ENCODE measurements at places on chromosomes 16 and 17.

DNA sequence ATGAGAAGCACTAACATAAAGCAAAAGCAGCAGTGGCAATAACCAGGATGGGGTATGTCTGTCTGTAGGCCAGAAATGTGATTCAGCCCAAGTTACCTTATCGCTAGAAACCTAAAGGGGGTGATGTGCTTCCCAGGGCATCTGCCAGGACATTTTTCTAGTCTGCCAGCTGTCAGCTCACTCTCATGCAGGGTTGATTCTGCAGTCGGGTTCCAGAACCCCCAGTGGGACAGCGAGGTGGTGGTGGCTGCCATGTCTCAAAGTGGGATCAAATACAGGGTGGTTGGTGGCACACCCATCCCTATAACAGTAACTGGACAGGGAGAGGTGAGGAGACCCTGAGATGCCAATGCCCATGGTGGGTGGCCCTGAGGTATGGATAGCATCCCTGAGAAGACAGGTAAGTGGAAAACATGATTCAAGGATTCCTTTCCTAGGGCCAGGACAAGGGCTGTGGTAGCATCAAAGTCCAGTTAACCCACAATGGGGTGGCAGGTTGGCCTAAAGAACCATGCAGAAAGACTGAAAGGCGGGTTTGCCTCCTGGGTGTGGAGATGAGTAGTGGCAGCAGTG is 84.3 kb downstream of the TNFRSF13B start:
- no peak for DNase-seq

- no peak for DNase-seq
Observed at GRCh38 chr16:87701505-87701921, 64.3 kb downstream of the KLHDC4 start.

GRCh38 chr16:76583466-76583865 is 306.3 kb downstream of the CNTNAP4 start:
- DNase-seq, result no peak

- DNase-seq, result no peak
Observed at GRCh38 chr17:1149869-1150268, 29.9 kb downstream of the ABR start.

DNA sequence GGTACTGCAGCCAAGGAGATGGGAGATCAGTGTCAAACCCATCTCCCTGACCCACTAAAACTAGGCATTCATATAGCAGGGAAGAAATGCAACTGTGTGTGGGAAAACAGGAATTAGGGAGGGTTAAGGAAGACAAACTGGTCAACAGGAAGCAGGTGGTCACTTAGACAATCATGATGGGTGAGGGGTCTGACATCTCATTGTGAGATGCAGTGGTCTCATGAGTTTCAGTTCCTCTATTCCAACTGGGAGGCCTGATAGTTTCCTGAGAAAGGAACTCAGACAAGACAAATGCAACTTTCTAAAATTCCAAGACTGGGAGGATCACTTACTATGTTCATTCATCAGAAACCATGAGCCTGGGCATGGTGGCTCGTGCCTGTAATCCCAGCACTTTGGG is 361.4 kb upstream of the C16orf82 start:
- DNase-seq, result no peak

DNA sequence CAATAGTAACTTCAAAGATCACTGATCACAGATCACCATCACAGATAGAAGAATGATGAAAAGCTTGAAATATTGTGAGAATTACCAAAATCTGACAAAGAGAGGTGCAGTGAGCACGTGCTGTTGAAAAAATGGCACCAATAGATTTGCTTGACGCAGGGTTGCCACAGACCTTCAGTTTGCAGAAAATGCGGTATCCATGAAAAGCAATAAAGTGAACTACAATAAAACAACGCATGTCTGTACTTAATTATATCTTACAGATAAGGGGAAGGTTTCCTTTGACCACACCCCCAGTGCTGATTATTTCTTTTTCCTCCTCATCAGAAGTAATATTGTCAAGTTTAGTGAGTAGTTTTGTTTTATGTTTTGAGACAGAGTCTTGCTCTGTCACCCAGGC is 21.1 kb upstream of the PYDC1 start:
- DNase-seq, result no peak

DNA sequence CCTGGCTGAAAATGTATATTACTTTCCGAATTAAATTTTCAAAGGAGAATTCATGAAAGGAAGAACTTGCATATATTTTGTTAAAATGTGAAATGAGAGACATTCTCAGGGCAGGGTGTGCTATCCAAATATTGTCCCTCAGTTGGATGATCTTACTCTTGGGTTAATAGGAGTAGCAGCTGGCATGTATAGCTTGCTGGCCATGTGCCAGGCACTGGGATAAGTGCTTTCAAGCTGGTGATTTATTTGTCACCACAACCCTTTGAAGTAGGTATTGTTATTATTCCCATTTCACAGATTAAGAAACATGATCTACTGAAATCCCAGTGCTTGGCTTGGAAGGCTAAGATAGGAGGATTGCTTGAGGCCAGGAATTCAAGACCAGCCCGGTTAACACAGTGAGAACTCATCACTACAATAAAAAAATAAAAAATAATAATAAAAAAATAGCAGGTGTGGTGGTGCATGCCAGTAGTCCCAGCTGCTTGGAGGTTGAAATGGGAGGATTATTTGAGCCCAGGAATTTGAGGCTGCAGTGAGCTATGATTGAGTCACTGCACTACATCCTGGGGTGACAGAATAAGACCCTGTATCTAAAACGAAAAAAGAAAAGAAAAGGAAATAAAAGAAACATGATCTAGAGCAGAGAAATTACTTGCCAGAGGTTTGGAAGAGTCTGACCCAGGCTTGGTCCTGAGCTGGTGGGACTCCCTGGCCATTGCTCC is 11.6 kb upstream of the MPHOSPH6 start:
- DNase-seq, result no peak

DNA sequence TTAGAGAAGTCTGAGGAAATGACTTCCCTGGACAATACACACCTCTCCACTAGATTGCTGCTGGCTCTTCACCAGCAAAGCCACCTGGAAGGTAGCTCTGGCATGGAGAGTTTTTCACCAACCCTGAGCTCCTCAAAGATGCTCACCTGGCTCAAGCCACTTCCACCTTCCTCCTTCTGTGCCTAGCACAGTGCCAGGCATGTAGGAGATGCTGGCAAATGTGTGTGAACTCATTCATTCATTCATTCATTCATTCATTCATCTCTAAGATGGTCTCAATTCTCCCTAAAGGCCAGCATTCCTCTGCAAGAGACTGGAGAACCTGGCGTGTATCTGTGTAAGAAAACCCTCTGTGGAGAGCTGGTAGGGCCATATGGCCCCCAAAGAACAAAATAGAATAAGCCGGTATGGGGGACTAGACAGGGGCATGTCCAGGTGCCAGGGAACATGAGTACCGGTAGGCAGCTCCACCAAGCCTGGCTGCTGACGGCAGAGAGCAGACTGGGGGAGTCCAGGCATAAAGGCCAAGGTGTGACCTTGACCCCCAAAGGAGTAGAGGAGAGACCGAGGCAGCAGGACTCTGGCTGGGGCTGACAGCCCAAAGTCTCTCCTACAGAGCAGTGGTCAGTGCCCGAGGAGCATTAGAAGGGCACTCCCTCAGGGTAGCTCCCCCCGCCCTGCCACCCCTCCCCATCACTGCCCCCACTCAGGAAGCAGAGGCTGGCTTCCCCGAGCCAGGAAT is 132.2 kb upstream of the TNRC6C start:
- DNase-seq, result no peak

- DNase-seq, result no peak
Observed at GRCh38 chr16:66097751-66098150, 268.7 kb upstream of the CDH5 start.

- DNase-seq, result no peak
Observed at GRCh38 chr17:42180411-42180921, 476 bp downstream of the KCNH4 start.

DNA sequence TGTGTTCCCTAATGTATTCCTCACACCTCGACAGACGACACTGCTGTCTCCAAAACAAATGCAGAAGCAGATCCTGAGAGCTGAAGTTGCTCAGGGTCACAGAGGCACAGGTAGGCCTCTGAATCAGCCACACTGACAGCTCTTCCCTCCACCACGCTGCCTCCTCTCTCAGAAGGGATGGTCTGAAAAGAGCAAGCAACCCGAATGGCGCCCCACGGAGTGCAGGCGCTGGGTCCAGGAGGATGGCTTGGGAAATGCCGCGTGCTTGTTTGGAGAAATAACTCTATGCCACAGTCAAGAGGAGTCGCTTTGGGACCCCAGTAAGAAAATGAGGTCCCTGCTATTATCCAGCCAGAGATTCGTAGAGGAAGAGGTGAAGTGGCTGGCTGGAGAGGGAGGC is 15.9 kb downstream of the CYB561 start:
- DNase-seq, result no peak

GRCh38 chr16:89949756-89950155 is 1.2 kb downstream of the DEF8 start:
- no peak for DNase-seq

Measured in stimulated activated CD4-positive, alpha-beta T cell treated with anti-CD3 and anti-CD28 coated beads, Interleukin-15, amount 100 ng/mL, for 48 hours (primary cell).